ENCODE measurements at places on chromosomes 2 and 18.

DNA sequence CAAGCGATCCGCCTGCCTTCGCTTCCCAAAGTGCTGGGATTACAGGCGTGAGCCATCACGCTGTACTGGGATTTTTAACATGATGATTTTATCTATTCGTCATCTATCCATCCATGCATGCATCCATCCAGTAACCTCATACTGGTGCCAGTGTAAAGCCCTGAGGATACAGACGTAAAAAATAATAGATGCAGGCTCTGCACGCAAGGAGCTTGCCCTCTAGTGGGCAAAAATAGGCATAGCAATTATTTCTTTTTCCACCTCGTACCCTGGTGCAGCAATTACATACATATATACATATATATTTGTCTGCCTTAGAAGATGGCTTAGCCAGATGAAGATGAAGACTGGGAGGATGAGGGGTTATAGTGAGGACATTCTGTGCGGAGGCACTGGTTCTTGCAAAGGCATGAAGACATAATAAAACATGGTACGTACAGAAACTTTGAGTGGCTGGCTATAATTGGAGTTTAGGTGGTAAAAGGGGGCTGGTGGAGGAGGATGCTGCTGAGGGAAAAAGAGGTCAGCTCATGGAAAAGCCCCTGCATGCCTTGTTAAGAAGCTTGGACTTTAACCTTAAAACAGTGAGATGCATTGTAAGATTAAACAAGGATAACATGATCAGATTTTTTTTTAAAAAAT is 19.6 kb upstream of the RPIA start:
- peak; percentile 61 for DNase-seq

DNA sequence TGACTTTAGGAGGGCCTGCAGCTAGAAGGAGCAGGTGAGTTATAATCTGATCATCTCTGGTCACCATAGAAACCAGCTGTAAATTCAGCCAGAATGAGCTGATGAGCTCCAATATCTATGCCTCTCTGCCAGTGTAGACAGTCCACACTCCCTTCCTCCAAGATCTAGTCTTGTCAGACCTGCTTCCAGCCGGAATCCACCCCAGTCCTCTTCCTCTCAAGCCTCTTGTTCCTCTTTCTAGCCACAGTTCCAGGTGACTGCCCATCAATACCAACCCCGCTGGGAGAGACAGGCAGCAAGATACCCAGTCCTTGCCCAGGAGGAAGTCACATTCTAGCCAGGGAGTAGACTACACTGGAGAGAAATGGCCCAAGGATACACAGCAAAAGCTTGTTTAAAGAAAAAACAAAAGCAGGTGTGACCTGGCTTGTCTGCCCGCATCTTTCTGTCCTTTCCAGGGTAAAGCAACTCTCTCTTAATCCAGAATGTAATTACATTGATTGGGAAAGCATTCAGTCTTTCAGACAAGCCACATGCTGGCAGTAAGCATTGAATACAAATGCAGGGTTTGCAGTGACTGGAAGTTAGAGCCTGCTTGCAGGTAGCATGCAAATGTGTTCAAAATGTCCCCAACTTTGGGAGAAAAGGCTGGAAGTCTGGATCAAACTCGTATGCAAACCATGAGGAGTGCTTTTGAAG is 9.0 kb upstream of the SLC35F6 start:
- DNase-seq: peak; percentile 70

DNA sequence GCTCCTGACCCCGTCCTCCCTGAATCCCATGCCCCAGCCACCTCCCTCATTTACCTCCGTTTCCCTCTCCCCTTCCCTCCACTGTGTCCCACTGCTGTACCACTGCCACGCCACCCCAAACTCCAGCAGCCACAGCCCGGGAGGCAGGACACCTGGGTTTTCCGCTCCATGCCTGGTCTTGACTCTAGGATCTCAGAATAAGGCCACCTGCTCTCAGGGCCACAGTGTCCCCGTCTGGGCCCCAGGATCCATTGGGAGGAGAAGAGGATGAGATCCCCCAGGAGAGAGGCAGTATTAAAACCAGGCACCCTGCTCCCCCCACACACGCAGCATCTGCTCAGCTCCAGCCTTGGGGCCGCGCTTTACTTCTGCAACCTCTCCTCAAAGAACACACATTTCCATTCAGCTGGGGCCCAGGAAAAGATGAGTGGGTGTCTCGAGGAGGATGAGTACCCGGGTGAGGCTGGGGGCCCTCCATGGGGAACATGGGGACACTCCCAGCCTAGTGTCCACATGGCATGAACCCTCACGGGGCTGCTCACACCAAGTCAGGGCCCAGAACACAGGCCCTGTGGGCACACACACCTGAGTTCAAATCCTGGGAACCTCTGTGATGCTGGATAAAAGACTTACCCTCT is 32.8 kb upstream of the TNS1 start:
- DNase-seq: no peak

DNA sequence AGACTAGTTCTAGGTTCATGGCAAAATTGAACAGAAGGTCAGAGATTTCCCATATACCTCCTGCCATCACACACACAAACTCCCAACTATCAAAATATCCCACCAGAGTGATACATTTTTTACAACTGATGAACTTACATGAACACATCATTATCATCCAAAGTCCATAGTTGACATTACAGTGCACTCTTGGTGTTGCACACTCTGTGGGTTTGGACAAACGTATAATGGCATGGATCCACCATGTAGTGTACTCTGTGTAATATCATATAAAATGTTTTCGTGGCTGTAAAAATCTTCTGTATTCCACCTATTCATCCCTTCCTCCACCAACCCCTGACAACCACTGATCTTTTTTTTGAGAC is 25.9 kb upstream of the STAM2 start:
- DNase-seq: no peak

GRCh38 chr2:44015239-44015638 is 19.4 kb upstream of the LRPPRC start:
- no peak for DNase-seq

DNA sequence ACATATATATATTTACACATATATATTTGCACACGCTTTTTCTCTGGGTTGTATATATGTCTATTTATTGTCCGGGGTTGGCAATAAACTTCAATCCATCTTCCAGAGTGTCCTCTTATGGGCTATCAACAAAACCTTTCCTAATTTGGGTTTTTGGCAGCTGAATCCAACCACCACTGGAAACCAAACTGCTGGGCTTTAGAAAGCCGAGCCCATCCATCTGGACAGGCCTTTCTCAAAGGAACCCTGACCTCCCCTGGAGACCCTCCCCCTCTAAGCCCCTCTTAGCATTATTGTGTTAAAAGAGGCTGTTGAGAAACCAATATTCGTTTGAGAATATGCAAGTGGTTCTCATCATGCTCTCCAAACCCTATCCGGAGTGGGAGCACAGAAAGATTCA is 153.6 kb downstream of the NRP2 start:
- DNase-seq: no peak

GRCh38 chr18:58572181-58572580 is 56.7 kb downstream of the ALPK2 start:
- peak; percentile 60 for DNase-seq

GRCh38 chr2:154762638-154763037 is 64.1 kb downstream of the KCNJ3 start:
- no peak for DNase-seq

DNA sequence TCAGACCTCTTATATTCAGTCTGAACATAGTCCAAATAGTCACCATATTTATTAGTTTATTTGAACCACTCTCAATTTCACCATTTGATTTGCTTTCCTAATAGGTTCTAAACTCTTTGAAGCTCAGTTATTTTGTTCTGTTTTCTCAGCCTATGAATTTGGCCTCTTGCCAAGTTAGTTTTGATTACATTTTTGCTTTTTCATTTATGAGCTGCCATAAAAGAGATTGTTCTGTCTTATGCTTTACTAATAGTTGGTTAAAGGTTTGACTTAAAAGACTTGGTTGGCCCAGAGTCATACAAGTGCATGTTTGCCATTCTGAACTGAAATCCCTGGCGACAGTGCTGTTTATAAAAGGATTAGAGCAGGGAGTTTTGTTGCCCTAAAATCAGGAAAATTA is 85.9 kb upstream of the RANBP2 start:
- DNase-seq: no peak

GRCh38 chr18:62258616-62259015 is 66.5 kb upstream of the TNFRSF11A start:
- peak; percentile 47 for DNase-seq

DNA sequence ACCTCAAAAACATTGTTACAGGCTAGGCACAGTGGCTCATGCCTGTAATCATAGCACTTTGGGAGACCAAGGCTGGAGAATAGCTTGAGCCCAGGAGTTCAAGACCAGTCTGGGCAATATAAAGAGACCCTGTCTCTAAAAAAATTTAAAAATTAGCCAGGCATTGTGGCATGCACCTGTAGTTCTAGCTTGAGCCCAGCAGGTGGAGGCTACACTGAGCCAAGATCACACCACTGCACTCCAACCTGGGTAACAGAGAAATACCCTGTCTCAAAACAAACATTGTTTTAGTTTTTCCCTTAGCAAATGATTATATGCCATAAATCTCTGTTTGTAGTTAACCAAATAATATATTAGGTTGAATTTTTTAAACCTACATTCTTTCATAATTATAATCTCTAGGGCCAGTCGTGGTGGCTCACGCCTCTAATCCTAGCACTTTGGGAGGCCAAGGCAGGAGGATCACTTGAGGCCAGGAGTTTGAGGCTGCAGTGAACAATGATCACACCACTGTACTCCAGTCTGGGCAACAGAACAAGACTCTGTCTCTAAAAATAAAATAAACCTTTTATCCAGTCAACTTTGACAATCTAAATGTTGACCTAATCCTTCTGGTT is 13.3 kb upstream of the CYP20A1 start:
- DNase-seq: peak; percentile 24

- peak; percentile 91 for DNase-seq
Observed at GRCh38 chr2:227411320-227411989, 23.7 kb upstream of the SCYGR1 start.

- DNase-seq: peak; percentile 51
Observed at GRCh38 chr2:18791172-18791797, 201.9 kb upstream of the NT5C1B start.

GRCh38 chr2:237479747-237480146 is 7.3 kb upstream of the MLPH start:
- DNase-seq: no peak

GRCh38 chr18:23267447-23267776 is 132.1 kb downstream of the CABLES1 start:
- DNase-seq: no peak

- DNase-seq: no peak
Observed at GRCh38 chr2:214311031-214311533, 99.8 kb upstream of the VWC2L start.

DNA sequence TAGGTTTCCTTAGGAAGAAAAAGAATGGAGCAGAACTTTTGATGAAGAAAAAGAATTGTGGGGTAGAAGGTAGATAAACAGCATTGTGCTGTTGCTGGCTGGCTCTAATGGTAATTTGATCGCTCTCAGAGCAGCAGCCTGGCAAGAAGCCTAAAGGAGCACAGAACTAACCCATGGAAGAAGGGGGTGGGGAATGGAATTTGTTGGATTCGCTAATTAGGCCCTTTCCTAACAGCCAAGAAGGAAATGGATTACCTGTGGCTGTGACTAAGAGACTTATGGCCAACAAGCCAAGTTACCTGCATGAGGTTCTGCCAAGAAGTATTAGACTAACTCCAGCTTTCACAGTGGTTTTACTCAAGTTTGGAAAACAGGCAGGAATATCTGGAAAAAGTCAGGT is 210.6 kb downstream of the IKZF2 start:
- DNase-seq: peak; percentile 97

DNA sequence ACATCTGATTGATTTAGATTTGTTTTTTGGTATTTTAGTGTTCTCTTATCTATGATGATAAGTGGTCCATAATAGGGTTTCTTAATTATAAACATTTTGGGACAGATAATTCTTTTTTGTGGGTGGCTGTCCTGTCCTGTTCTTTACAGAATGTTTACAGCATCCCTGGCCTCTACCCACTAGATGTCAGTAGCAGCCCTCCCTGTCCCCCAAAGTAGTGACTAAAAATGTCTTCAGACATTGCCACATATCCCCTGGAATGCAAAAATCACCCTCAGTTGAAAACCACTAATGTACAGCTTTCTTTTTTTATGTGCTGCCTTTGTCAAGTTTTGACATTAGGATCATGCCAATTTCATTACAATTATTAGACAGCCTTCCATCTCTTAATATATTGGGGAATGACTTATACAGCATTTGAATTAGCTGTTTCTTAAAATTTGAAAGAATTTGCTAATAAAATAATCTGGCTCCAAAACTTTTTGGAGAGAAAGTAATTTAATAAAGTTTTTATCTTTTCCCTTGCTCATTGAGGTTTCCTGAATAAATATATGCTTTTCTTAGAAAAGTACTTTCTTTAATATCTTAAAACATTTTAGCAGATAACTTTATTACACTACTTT is 19.5 kb downstream of the WIPF1 start:
- DNase-seq: peak; percentile 52

DNA sequence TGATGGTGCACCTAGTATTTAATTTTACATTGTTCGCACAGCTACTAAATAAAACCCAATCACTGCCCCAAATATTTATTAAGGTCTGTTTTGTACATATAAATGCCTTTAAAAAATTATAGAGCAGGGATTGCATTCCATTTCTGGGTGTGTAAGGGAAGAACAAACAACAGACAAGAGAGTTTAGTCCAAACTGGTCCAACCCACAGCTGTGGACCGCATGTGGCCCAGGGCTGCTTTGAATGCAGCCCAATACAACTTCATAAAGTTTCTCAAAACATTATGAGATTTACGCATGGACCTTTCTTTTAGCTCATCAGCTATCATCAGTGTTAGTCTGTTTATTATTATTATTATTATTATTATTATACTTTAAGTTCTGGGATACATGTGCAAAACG is 114.8 kb upstream of the LRATD1 start:
- DNase-seq: no peak

DNA sequence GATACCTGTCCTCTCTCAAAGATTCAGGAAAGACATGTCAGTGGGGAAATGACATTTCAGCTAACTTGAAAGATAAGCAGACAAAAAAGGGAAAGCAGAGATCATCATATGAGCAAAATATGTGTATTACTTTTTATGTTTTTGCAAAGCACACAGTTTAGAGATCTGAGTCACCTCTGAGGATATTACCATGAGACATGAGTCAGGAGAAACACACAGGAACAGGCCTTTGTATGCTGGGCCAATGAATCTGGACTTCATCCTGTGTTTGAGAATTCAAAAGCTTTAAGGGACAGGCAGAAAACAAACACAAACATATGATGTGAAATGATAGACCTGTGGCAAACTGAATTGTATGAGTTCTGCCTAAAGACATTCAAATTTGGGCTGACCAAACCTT is 306.0 kb upstream of the EPC2 start:
- peak; percentile 56 for DNase-seq

- DNase-seq: no peak
Observed at GRCh38 chr2:36516136-36516870, 81.7 kb downstream of the FEZ2 start.

Measured in renal cortical epithelial cell (primary cell).